Stimulated activated CD4-positive, alpha-beta T cell treated with anti-CD3 and anti-CD28 coated beads, Interleukin-4, amount 100 ng/mL, for 1 hour (primary cell): ENCODE measurements at places on chromosomes 3 and 15.

DNA sequence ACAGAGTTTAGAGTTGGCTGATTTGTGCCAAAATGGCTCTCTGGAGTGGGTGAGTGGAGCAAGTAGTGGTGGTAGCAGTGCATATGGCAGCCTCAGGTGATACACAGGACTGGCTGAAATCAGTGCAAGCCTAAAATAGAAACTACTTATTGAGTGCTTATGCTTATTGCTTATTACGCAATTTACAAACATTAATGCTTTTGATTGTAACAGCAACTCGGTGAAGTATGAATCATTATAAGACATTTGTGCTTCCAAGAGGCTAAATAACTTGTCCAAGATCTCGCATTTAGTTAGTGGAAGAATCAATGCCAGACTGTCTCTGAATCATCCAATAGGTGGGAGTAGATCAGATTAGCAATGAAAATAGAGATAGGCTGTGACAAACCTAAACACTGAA, 353.8 kb downstream of the NAALADL2 start:
- no peak for DNase-seq

- no peak for DNase-seq
Measured at GRCh38 chr3:128351546-128351945, 115.1 kb downstream of the DNAJB8 start.

DNA sequence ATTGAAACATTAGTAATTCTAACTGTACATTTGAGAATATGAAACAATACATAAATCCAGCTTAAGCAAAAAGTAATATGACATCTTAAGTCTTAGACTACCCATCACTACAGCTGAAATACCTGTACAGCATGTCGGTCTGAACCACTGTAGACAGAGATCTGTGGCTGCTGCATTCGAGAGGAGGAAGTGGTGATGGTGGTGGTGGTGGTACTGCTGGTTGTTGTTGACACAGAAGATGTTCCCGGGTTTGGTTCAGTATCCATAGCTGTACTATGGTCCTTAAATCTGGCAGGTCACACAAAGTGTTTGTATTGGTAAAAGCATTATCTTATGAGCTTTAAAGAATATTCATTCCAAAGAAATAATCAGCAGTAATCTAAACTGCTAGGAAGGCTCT, 2.9 kb downstream of the PHC3 start:
- peak; percentile 18 for DNase-seq

DNA sequence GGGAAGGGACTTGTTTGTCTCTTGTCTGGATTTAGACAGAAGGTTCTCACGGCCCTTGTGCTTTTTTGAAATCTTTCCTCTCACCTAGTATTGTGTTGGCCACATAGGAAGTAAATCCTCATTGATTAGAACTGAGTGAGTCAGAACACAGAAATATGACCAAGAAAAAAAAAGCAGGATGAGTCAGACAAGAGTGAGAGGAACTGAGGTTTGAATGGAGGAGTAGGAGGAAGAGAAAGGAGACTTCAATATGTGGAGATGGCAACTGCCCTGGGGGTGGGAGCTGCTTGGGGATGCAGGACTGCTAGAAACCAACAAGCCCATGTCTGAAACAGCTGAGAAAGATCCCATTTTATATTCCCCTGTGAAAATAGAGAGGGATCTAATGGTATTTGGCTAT, 194.1 kb upstream of the ZBTB20 start:
- DNase-seq: no peak

DNA sequence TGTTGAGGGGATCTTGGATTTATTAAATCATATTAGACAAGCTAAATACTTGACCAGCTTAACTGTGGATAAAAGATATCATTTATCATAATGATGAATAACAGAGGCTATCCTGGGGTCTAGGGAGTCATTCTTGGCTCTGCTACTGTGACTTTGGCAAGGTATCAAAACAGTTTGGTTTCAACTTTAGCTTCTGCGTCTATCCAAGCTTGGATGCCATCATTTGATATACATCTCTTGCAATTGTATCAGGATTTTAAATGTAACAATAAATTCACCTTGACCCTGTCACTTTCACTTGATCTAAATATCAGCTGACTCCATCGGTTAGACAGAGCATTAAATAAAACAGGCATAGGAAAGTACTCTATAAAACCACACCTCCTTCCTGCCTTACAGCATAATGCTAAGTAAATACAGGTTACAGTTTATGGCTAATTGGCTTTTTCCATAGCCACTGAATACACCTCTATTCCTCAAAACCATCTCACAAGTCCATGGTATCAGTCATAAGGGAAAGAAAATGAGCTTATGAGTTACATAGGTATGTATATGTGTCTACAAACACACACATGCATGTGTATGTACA, 262.9 kb downstream of the CTNNB1 start:
- no peak for DNase-seq

GRCh38 chr15:45091161-45091560, 22.8 kb downstream of the DUOX2 start:
- no peak for DNase-seq

GRCh38 chr3:166484470-166484869, 647.2 kb upstream of the BCHE start:
- DNase-seq: no peak

GRCh38 chr3:131390331-131390730, 8.8 kb downstream of the NUDT16 start:
- no peak for DNase-seq

DNA sequence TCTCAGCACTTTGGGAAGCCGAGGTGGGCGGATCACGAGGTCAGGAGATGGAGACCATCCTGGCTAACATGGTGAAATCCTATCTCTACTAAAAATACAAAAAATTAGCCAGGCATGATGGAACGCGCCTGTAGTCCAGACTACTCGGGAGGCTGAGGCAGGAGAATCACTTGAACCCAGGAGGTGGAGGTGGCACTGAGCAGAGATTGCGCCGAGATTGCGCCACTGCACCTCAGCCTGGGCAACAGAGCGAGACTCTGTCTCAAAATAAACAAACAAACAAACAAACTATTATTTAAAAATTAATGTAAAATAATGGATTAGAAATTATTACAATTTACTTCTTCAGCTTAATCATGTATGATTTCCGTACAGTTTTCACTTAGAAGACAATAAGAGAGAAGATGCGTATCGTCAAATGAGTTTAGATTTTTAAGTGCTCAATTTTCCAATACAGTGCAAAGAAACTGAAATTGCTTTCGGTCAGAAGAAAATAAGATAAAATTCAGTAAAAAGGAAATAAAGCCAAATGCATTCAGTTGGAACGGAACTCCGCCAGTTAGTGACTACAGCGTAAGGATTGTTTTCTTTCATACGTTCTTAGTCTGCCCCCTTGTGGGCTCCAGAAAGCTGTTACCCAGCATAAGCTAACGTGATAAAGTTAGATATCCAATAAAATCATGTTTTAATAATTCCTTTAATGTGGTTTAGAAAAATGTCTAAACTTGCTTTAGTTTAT, 24.8 kb downstream of the AADAC start:
- no peak for DNase-seq

- peak; percentile 89 for DNase-seq
Measured at GRCh38 chr3:128993461-128994172, at the start of gene CFAP92. Gene CFAP92, minus strand, starts transcription at chr3:128994076. Its CDS starts 772 bp downstream, at chr3:128993304.

GRCh38 chr3:39937874-39938273, 128.5 kb downstream of the MYRIP start:
- no peak for DNase-seq
